Epithelial cell of esophagus (primary cell): ENCODE measurements at places on chromosomes 12 and 14.

DNA sequence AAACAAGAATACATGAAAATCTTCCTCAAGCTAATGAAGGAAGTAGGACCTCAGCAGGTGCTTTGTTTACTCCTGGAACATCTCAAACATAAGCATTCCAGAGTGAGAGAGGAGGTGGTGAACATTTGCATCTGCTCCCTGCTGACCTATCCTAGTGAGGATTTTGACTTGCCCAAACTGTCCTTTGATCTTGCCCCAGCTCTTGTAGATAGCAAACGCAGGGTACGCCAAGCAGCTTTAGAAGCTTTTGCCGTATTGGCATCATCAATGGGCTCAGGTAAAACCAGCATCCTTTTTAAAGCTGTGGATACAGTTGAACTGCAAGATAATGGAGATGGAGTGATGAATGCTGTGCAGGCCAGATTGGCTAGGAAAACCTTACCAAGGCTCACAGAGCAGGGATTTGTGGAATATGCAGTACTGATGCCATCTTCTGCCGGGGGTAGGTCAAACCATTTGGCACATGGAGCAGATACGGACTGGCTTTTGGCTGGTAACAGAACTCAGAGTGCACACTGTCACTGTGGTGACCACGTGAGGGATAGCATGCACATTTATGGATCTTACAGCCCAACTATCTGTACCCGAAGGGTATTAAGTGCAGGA is 1.9 kb downstream of the TOGARAM1 start:
- DNase-seq = peak; percentile 13

DNA sequence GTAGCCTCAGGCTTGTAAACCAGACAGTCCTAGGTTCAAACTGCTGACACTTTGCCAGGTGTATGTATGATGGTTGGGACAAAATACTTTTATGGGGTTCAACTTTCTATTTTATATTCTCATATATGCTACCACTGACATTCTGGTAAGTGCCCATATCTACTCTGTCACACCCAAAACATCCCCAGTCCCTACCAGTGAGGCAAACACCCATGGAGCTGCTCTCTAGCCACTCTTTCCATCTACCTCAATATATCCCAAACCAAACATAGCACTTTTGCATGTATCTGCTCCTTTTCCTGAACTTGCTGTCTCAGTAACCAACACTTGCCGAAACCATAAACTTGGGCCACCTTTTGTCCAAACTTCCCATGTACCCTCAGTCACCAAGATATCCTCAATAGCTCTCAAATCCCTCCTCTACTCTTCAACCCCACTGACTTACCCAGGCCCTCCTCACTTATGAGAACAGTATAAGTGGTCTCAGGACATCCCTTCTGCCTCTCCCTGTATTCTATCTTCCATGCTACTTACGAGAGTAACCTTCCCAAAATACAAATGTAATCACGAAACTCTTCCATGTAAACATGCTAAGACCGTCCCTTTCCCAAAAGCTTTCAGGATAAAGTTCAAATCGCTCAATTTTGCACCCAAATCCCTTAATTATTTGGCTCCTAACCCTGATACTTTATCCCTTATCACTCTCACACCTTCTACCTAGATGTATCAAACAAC is 3.6 kb downstream of the GALC start:
- DNase-seq = no peak

DNA sequence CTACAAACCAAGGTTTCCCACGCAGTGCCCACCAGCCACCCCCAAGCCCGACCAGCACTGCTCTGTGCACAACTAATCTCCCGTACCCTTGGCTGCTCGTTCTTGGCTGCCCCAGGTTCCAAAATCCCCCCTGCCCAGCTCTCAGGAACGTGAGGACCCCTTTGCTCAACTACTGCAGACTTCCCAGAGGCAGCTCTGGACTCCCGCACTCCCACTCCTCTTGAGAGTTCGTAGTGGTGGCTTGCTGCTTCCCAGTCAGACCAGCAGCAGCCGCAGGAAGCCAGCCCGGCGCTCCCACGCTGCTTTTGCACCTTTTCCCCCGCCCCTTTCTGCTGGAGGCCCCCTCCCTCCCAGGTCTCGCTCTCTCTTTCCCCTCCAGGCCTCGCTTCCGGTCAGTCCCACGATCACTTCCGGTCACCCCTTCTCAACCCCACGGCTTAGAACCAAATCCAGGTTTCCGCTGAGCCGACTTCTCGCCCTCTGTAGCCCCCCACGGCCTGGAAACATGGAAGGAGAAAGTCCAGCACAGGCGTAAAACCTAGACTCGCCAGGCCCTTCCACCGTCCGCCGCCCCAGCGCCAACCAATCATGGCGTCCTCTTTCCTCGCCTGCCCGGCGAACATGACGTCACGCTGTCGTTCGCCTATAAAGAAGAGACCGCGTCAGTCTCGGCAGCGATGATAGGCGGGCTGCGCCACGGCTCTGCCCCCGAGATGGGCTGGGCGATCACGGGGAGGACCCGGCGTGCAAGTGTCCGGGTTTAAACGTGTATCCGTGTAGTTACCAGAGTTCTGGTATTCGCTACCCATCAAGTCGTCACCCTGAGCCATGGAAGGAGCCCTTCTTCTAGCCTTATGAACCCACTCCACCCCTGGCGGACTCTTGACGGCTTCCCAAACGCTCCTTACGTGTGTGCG is at the start of gene TFCP2:
TSS of gene TFCP2 (minus strand) at position 621 of the 917 bp plus-strand sequence. CDS start 713 bp downstream, outside the sequence.
- peak; percentile 98 for DNase-seq

DNA sequence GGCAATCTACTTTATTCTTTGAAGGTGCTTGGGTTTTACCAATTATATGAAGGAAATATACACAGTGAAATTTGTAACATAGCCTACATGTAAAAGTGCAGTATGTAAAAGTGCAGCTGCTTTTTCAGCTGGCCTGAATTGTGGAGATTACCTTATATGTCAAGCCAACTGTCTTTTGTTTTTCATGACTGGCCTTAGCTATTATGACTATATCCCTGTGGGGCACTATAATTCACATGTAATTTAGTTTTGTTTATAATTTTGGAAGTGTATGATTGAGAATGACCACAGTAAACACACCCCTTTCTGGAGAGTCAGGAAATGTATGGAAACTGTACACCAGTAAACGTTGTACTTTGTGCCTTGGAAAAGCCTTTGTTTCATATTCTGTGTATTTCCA is 435.0 kb upstream of the STXBP6 start:
- no peak for DNase-seq

- DNase-seq = peak; percentile 74
Measured at GRCh38 chr12:110582276-110583136, 612 bp downstream of the PPTC7 start.

GRCh38 chr14:90612801-90613200 is 203.4 kb downstream of the TTC7B start:
- no peak for DNase-seq

DNA sequence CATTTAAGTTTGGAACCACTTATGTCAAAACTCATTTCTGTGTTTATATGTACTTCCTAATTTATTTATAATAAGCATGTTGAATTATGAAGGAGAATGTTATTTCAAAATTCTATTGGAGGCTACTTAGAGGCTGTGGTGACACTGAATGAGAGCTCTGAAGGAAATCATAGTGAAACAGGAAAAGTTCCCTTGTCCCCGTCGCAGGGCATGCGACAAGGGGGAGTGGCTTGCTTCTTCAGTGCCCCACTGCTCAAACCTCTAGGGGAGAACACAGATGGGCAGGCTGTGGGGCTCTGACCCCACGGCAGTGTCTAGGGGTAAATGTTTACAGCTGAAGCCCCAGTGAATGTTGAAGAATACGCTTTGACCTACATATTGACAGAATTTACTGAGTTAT is 261.9 kb downstream of the RAD51B start:
- no peak for DNase-seq

DNA sequence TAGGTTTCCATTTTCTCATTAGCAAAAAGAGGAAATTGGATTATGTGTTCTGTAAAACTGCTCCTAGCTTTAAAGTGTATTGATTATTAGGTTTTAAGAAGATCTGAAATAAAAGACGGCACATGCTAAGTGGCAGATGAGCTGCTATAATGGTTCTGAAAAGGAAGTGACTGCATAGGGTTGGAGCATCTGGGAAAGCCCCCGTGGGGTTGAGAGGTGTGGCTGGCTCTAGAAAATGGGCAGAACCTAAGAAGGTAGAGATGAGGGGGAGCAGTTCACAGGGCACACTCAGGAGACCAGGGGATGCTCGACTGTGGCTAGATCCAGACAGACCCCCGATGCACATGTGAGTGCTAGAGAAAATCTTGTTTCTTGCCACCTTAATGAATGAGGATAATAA is 1.9 kb downstream of the IFNG-AS1 start:
- DNase-seq = no peak

GRCh38 chr12:115763982-115764621 is 513.4 kb downstream of the MED13L start:
- DNase-seq = peak; percentile 5

DNA sequence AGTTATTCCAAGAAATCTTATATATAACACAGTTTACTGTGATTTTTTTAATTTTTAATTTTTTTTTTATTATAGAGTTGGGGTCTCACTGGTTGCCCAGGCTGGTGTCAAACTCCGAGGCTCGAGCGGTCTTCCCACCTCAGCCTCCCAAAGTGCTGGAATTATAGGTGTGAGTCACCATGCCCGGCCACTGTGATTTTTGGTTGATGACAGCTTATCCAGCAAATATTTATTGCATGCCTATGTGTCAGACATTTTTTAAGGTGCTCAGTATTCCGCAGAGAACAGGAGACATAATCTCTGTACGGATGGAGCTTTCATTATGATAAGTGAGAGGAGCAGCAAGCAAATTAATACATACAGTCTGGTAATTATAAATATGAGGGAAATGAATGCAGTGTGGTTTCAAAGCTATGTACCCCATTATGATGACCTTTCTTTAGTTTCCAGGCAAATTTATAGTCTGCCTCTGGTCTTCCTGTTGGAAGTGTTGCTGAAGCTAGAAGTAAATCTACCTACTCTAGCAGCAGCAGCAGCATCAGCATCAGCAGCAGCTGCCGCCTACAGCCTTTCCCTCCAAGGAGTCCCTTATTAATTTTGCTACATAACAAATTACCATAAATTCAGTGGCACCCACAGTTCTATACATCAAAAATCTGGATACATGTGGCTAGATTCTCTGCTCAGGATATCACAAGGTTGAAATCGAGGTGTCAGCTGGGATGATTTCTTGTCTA is 32.3 kb downstream of the FRS2 start:
- DNase-seq = peak; percentile 84

- DNase-seq = no peak
Measured at GRCh38 chr14:79724934-79725717, 486.2 kb downstream of the DIO2 start.

DNA sequence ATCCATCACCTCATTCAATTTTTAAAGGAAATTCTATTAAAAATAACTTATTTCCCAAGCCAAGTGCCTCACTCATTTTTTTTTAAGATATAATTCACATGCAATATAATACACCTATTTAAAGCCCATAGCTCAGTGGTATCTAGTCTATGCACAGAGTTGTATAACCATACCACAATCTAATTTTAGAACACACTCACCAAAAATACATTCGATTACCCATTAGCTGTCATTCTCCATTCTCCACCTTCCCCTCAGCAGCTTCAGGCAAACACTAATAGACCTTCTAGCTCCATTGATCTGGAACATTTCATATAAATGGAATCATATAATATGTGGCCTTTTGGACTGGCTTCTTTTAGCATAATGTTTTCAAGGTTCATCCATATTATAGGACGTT is 49.5 kb downstream of the CLMN start:
- DNase-seq = no peak

DNA sequence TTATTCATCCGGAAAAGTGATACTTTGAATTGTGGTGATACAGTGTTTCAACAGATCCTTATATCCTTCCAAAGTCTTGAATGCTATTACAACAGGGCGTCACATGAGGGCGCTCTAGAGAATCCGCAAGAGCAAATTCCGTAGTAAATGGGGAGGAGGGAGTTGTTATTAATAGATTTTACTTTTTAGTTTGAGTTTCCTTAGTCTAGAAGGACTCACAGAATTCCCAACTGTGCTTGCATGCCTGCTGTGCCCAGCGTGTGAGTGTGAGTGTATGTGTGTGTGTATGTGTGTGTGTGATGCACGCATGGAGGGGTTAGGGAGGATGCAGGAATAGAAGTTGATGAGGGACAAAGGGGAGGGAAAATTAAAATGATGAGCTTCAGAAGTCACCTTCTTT is 375.3 kb downstream of the C12orf75 start:
- DNase-seq = peak; percentile 69

DNA sequence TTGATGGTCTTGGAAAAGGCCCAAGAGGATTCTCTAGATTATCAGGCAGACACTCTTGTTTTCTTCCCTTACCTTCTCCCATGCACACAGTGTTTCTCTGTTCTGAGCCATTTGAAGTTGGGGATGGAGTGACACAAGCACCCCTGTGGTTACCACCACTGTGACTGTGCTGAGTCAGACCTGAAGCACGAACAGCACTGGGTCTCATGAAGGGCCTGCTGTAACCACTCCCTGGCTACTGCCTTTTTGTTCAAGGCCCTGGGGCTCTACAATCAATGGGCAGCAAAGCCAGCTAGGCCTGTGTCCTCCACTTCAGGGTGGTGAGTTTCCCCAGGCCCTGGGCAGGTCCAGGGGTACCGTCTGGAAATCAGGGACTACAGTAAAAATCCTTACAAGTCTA is 65.5 kb downstream of the TSPAN8 start:
- DNase-seq = peak; percentile 27

GRCh38 chr12:78560633-78561032 is 303.9 kb upstream of the SYT1 start:
- DNase-seq = no peak

- no peak for DNase-seq
Measured at GRCh38 chr12:92696216-92696615, 6.6 kb upstream of the PLEKHG7 start.

GRCh38 chr12:125233319-125233718 is 168.1 kb downstream of the AACS start:
- no peak for DNase-seq

- DNase-seq = no peak
Measured at GRCh38 chr14:68233101-68233784, 413.7 kb downstream of the RAD51B start.

DNA sequence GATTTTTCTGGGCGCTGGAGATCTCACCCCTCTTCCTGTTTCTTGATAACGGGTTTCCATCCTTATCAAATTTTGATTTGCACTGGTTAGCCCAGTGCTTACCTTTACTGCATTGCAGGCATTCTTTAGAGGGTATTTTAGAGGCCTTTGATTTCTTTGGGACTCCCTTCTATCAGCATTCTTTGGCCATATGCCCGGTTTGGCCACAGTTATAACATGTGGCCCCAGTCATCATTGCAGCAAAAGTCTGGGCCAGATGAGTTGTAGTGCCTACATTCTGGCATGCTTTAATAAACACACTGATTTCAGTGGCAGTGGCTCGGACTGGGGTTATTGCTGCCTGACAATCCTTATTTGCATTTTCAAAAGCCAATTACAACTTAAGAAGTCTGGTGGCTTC is 82.3 kb downstream of the KCNMB4 start:
- DNase-seq = no peak

GRCh38 chr12:96386794-96387193 is 13.4 kb downstream of the CDK17 start:
- no peak for DNase-seq

- peak; percentile 14 for DNase-seq
Measured at GRCh38 chr12:66247741-66248140, 54.6 kb upstream of the HELB start.
